ENCODE measurements at places on chromosomes 4 and X.

- DNase-seq: peak; percentile 77
Measured at GRCh38 chr4:172042714-172043114, 229.5 kb downstream of the GALNTL6 start.

DNA sequence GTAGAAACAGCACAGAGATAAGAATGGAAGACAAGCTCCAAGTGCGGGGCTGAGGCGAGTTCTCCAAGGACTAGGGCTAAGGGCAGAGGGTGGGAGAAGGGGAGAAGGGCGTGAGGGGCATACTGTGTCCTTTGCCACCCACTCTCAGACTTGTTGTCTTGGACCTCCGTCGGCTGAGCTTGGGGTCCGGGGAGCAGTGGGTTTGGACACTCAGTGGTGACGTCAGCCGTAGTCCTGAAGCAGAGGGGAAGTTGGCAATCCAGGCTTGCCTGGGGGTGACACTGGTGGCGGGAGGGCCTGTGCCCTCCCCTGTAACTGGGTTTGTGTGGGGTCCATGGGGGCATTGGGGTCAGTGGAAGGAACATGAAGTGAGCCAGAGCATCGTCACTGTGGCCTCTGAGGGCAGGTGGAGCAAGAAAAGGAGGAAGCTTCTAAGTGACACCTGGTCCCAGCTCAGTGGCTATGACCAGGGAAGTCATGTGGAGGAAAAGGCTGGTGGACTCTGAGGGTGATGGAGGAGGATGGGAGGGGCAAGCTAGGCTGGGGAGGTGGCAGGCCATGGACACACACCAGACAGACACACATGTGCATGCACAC lies 17.6 kb downstream of the CD99 start:
- no peak for DNase-seq

- no peak for DNase-seq
Measured at GRCh38 chr4:150178161-150178560, 99.9 kb downstream of the DCLK2 start.

DNA sequence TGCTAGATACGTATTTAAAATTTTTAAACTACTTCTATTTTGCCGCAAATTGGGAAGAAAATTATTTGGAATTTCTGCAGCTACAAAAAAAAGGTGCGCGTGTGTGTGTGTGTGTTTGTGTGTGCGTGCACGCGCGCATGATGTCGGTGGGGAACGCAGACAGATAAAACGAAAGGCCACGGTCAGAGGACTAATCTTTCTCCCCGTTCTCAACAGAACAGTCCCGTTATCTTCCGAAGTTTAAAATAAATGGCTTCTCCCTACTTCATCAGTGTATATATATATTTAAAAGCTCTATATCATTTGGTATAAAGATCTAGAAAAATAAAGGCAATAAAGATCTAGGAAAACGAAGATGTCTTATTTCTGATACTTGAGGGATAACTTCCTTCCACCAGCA lies 1.5 kb downstream of the MGARP start:
- no peak for DNase-seq
